HCEC 1CT (cell line): ENCODE measurements at places on chromosomes 2 and 18.
A peak's percentile ranks its signal among the peaks of the same experiment; 100 is the strongest.

DNA sequence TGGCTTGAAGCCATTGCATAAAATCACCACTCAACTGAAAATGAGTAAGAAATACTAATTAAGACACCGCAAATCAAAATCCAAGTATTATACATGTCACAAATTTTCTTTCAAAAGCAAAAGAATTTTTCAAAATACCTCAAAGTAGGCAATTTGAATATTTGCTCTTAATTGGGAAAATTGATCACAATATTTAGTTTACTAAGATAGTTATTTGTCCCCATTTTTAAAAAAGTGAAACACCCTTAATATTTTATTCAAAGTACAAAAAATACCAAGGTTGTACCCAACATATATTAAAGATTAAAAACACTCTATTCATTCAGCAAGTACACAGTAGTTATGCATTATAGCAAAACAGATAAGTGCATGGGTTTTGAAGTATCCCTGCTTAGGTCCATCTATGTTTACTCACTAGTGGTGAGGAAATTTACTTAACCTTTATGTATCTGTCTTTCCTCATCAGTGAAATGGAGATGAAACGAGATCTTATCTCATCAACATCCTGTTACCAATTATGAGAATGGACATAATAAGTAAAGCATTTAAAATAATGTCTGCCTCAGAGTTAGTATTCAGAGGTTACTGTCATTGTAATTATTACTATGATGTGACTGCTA lies 35.1 kb downstream of the VPS54 start:
- DNase-seq = peak; percentile 19

- DNase-seq = no peak
Observed at GRCh38 chr18:48868468-48869466, 82.0 kb downstream of the SMAD7 start.

DNA sequence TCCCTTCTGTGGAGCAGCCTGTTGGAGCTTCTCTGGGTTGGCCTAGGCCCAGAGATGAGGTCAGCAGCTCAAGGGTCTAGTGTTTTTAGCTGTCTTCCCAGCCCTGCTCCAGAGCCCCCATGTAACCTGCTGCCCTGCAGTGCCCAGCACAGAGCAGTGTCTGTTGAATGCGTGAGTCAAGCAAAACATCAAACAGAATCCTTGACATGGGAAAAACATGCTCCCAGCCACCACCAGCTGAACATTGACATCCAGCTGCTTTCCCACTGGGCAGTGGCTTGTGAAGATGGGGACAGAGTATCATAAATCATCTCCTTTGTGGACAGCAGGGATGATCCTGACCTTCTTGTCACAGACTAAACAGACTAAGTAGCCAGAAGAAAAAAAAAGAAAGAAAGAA lies 22.6 kb downstream of the IMPA2 start:
- no peak for DNase-seq

GRCh38 chr18:54690198-54690597 lies 99.2 kb downstream of the DYNAP start:
- peak; percentile 55 for DNase-seq

DNA sequence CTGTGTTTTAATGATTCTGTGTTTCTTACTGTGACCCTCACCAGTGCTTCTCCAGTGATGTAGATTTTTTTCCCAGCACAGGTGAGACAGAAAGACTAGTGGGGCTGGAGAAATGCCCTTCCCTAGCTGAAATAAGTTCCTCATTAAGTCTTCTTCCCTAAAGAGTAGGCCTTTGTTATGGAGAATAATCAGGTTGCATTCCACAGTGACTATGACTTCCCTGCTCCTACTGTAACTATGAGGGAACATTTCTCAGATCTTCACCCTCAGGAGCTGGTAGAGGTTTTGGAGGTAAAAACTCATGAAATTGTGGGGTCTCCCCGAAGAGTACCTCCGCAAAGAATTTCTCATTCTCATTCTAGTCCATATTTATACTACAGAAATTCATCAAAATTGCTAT lies 286.2 kb downstream of the GRB14 start:
- no peak for DNase-seq

- no peak for DNase-seq
Observed at GRCh38 chr2:66233981-66234380, 200.9 kb upstream of the MEIS1 start.

DNA sequence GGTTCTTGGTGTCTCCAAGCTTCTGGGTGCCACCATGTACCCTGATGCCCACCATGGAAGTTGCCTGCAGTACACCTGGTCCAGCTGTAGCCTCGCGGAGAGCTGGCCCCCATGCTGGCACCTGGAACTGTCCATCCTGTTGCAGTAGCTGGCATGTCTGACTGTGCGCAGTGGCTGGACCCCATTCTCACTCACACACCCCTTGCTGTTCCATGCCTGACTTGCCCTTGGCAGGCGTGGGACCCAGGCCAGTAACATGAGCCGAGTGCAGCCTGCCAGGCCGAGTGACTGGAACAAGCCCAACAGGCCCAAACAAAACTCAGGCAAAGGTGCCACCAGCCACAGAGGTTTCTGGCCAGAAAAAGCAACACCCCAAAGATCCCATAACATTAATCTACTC lies 73.8 kb downstream of the NEURL3 start:
- DNase-seq = no peak

GRCh38 chr2:186274936-186275575 lies 211.0 kb upstream of the ZC3H15 start:
- peak; percentile 89 for DNase-seq

DNA sequence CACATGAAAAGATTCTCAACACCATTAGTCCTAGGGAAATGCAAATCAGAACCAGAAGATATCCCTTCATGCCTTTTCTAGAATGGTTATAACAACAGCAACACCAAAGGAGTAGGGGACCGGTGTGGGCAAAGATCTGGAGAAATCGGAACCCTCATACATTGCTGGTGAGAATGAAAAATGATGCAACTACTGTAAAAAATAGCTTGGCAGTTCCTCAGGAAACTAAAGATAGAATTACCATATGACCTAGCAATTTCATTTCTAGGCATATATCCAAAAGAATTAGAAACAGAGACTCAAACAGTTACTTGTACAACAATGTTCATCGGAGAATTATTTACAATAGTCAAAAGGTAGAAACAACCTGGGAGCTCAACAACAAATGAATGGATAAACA lies 29.2 kb upstream of the CDH7 start:
- no peak for DNase-seq

- no peak for DNase-seq
Observed at GRCh38 chr2:111091811-111092211, 28.9 kb upstream of the BCL2L11 start.

DNA sequence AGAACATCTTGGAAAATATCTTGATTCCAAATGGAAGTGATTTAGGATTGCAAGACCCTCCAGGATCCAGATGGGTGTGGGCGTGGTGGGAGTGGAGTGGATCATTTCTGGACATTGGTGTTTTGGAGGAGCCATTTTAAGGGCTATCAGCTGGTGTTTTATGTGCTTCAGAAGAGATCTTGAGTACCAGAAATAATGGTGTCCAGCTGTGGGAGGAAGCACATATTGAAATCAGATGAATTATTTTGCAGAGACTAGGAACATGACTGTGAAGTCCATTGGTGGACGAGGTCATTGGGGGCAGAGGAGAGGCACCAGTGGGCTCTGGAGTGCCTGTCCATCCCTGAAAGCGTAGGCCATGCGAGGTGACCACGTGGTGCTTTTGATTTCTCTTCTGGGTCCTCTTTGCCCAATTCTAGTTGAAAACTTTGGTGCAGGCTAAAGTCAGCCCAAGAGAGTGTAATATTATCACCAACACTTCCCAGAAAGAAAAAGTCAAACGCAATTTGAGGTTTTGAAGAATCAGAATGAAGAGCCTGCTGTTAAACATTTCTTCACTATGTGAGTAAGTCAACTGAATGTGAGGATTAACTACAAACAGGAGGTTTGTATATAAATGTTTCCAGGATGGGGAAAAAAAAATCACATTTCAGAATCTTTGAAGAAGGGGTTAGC lies 31.6 kb downstream of the RNF144A start:
- no peak for DNase-seq

DNA sequence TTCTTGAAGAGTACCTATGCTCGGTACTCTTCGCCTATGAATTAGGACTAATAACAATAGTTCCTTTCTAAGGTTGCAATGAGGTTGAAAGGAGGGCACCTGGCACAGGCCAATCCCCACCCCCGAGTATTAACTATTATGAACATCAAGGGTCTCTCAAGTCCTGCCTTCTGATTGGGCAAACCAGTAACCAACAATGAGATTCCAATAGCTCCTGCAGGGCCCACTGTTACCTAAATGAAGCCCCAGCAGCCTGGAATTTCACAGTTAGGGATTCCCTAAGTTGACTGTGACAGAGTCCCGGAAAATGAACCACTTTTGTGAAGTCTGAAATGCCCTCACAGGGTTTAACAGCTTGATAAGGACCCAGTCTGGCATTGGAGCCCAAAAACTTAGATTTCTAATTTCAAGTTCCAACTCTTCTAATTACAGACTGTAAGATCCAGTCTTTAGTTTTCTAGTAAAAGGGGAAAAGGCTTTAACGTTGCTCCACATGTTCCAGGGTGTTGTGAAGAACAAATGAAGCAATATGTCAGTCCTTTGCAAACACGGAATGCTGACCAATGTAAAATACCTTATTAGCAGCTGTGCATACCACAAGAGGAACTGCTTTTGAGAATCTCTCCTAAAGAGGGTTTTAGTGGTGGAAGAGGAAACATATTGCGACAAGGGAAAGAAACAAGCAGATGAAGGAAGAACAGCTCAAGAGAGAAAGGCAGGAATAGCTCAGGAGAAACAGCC lies 277.7 kb upstream of the MAP2 start:
- no peak for DNase-seq

- no peak for DNase-seq
Observed at GRCh38 chr18:13414521-13414920, 196.0 kb downstream of the LDLRAD4 start.

DNA sequence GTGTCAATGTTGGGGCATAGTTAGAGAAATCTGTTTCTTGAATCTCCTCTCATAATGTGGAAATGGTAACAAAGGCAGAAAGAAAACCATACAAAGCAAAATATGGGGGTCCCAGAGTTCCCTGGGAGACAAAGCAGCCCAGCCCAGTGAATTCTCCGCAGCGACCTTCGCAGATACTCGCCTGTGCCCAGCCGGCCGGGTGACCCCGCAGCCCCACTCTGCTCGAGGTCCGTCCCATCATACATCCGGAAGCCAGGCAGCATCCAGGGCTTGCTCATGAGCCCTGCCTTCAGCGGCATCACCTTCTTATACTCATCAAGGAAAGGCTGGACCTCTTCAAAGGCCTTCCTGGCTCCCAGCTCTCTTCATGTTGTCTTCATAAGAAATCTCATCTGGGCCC lies 774.8 kb upstream of the ID2 start:
- DNase-seq = no peak

- DNase-seq = no peak
Observed at GRCh38 chr2:101893681-101894381, 97.9 kb upstream of the IL1R2 start.

DNA sequence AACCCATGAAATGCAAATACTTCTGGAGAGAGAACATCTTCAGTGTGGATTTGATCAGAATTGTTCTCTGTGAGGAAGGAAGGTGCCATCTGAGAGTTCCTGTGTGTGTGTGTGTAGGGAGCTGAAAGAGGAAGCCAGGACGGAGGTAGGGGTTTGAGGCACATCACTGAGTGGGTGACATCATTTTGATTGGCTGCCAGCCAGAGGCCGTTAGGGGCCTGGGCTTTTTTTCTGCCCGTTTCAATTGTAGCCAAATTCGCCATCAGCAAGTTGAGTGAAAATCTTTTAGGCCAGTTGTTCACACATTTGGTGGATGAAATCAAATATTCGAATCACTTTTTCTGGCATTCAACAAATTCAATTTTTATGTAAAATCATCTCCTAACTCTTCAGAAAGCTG lies 48.9 kb downstream of the TSN start:
- peak; percentile 2 for DNase-seq

- DNase-seq = peak; percentile 60
Observed at GRCh38 chr2:74379851-74380789, at the start of gene DCTN1. TSS of gene DCTN1 (minus strand) at chr2:74380311. CDS start at chr2:74380037, 274 bp downstream.

GRCh38 chr2:109421642-109422041 lies 192.1 kb downstream of the SEPTIN10 start:
- no peak for DNase-seq

DNA sequence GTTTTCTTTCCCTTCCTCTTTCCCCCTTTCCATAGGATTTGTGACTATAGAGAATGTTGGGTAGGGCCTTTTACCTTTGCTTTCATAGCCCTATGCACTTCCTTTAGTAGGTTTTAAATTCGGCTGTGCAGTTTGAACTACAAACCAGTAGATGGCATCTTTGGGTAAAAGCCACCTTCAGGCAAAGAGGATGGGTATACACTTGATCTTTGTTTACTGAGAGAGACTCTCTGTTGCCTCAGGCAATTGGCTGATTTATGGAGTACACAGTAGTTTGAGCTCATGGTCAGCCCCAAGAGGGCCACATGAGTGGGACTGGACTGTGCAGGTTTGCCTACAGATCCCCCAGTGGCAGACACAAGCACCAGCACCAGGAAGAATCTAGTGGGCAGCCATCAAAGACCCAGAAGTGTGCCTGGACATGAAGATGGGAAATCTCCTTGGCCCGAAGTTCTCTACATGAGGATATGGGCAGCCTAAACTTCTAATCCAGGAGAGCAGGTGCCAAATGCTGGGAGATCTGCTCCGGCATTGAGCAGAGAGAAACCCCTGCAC lies 1304.3 kb upstream of the DDX18 start:
- no peak for DNase-seq

DNA sequence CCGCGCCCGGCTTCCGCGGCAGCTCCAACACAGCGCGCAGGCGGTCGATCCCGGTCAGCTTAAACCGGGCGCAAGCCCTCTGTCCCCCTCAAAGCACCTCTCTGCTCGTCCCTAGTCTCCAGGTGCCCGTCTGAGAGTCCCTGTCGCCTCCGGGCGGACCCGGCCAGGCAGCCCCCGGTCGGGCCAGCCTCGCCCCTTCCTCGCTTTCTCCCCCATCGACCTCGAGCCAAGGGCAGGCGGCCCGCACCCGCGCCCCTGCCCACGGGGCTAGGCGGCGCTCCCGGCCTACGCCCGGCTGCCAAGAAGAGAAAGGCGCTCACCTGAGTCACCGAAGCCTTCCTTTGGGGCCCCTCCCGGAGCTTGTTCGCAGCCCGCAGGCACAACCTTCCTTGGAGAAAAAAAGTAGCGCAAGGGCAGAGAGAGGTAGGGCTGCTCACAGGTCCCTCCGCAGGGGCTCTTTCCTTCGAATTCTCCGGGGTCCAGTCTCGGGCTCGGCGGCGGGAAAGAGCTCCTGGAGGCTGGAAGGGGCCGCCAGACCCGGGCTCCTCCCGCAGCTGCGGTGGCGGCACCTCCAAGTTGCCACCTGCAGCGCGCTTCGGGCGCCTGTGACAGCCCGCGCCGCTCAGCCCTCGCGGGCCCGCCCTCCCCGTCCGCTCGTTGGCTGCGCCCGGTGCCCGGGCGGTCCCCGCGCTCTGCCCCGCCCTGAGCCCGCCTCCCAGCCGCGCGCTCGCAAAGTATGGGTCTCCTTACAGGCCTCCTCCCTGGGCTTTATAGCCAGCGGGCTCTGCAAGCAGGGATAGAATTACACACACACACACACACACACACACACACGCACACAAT lies 86.5 kb upstream of the EPB41L3 start:
- DNase-seq = no peak
